GM12878 (cell line): ENCODE measurements at places on chromosomes 5 and 9. TPM values are rescaled to one million over a fixed set of nuclear protein-coding genes. Genes with fewer than 3 reads are reported as not detected.

NUTM2F gene
- not detected in 2 replicates for total RNA-seq

SH2D3C gene
- total RNA-seq: 21.0 and 23.5 TPM in 2 replicates

GCNT4 gene
- total RNA-seq: 0.03 TPM in 1 of 2 replicates, not detected in the other

NPR2 gene
- 7.4 and 8.6 TPM in 2 replicates for total RNA-seq

SLC25A2 gene
- 0.44 and 0.58 TPM in 2 replicates for total RNA-seq

IL7R gene
- 1.3 and 1.5 TPM in 2 replicates for total RNA-seq

TAF11L5 gene
- not detected in 2 replicates for total RNA-seq

TSSK1B gene
- not detected in 2 replicates for total RNA-seq

OTULINL gene
- total RNA-seq: 3.1 and 4.7 TPM in 2 replicates

SLC36A2 gene
- total RNA-seq: not detected in 2 replicates

SHISAL2B gene
- total RNA-seq: not detected in 2 replicates

MEGF9 gene
- 3.8 and 4.3 TPM in 2 replicates for total RNA-seq

KCNT1 gene
- total RNA-seq: not detected in 2 replicates

OLFM1 gene
- 0.21 TPM in 1 of 2 replicates, not detected in the other for total RNA-seq

HTR4 gene
- not detected in 2 replicates for total RNA-seq
